ENCODE measurements at places on chromosomes 6 and 20.

- no peak for DNase-seq
These were observed 31.5 kb downstream of the SLC16A10 start for GRCh38 chr6:111118826-111119225.

DNA sequence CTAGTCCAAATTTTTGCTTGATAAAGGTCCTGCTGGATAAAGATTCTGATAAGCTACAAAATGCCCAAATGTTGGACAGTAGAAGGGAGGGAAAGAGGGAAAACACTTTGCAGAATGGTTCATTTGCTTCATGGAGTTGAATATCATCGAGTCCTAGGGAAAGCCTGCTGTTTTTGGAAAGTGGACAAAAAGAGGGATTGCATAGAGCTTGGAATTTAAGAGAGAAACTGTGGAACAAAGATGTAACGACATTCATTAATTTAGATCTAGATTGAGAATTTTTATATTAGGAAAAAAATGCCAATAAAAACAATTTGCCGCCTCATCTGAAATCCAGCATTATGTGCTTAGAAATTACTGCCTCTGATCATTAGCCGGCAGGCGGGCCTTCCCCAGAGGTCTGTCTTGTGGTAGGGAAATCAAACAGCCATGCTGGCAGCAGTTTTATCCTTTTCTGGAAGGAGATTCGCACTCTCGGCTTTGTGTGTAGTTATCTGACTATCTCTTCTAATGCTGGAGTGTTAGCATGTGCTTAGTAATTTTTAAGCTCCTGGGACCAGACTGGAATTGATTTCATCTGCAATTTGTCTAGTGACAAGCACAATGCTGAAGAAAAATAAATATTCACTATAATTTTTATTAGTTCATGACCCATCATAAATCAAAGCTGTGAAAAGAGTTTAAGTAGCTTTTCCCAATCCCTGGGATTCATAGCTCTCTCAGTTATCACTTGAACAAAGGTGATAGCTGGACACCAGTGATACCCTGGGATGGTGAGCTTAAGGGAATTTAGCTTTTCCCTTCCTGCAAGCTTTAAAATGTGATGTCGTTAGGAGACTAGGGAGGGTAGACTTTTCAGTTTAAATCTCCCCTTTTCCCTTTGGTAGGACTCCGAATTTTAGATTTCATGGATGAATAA lies 329.5 kb downstream of the PRL start:
- DNase-seq, result no peak

DNA sequence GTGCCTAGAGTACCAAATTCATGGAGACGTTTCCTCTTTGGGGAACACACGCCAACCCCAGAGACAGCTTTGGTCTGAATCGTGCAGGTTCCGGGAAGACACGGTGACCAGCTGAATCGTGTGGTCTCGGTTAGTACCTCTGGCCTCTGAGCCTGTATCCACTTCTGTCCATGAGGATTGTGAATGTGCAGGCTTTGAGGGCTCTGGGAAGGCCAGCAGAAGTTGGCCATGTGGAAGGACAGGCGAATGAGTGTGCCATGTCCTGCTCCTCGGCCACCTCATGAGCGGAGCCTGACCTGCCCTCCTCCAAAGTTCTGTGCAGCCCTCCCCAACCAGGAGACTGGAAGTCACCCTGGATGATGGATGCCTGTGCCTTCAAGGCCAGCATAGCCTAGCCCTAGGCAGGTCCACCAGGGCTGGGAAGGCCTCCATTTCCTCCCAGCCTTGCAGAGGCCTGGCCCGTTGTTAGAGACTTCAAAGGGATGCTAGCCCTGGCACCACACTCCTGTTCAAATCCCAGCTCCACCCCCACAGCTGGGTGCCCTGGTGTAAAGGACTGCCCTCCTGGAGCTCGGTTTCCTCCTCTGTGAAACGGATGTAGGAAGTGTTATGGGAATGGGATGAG lies 1.7 kb upstream of the TMEM74B start:
- DNase-seq, result no peak

DNA sequence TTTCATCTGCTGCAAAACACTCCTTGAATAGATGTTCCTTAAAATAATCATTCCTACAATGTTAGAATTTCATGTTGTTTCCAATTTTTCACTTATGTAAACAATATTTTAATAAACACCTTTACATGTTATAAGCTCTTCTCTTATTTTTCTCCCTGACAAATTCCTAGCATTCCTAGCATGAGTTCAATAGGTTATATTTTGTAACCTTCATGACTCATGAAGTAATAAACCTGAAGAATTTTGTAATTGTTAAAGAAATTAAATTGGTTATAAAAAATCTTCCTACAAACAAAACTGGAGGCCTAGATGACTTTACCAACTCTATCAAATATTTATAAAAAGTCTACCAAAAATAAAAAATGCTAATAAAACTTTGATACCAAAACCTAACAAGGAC lies 66.3 kb downstream of the NT5E start:
- no peak for DNase-seq

DNA sequence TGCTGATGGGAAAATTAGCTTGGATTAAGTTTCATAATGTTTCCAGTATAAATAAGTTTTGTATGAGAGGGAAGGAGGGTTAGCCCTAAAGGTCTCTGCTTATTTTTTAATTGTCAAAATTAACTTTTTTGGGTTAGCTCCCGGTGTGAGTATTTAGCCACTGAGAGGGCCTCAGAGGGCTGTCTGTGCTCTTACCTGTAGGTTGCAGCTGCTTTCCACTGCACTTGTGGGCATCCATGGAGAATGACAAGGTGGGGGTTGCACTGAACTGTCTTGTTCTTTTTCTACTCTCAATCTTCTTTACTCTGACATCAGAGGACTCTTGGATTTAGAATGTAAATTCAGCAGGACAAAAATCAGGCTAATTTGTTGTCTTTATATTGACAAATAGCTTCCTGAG lies 81.4 kb downstream of the CD164 start:
- no peak for DNase-seq

- DNase-seq, result no peak
These were observed 92.0 kb downstream of the JAG1 start for GRCh38 chr20:10581823-10582222.

GRCh38 chr6:170088582-170088955 lies 202.3 kb downstream of the DLL1 start:
- peak; percentile 50 for DNase-seq

- no peak for DNase-seq
These were observed 41.6 kb upstream of the RPN2 start for GRCh38 chr20:37137547-37137946.
